ENCODE measurements at places on chromosomes 2 and 18. TPM values are rescaled to one million over a fixed set of nuclear protein-coding genes. Genes with fewer than 3 reads are reported as not detected.

- no peaks in the 10 kb centered on the region for H3K27me3 ChIP-seq
- DNase-seq = no peak
- no peak overlapping the region for H3K27ac ChIP-seq
Observed at GRCh38 chr2:185942855-185943254, 204.3 kb downstream of the FSIP2 start.

- no peak overlapping the region for H3K27ac ChIP-seq
- no peak for DNase-seq
- no peaks in the 10 kb centered on the region for H3K27me3 ChIP-seq
- 0 out of 2 replicates have a peak, but pooled peaks cover 2% of the 10 kb centered on the region for H3K4me1 ChIP-seq
- no peaks in the 10 kb centered on the region for H3K36me3 ChIP-seq
Observed at GRCh38 chr2:28216331-28216730, 176.3 kb upstream of the FOSL2 start.

DNA sequence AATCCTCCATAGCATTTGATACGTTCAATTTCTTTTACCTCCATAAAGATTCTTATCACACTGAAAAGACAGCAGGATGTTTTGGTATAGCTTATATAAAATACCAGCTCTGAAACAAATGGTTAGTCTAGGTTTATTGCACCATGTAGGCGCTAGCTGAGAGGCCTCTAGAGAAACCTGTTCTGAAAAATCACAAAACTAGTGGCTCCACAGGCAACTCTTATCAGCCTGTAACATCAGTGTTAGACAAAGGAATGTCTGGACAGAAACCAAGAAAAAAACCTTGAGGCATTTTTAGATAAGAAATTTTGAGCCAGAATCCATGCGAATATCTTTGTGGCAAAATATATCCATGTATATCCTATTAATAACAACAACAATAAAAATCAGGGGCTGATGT, 440.4 kb upstream of the MAP2 start:
- H3K4me1 ChIP-seq = no peaks in the 10 kb centered on the region
- no peak overlapping the region for H3K4me3 ChIP-seq
- H3K36me3 ChIP-seq = no peaks in the 10 kb centered on the region

TBR1 gene
- not detected for total RNA-seq

TSPYL6 gene
- total RNA-seq = not detected

SYT4 gene
- total RNA-seq = not detected

SMAD7 gene
- 13.3 TPM for total RNA-seq

CAVIN2 gene
- total RNA-seq = 11.5 TPM

UGT1A4 gene
- not detected for total RNA-seq

ESPNL gene
- total RNA-seq = 1.4 TPM

All from IMR-90 (cell line).